ENCODE measurements at places on chromosomes 4 and X.

DNA sequence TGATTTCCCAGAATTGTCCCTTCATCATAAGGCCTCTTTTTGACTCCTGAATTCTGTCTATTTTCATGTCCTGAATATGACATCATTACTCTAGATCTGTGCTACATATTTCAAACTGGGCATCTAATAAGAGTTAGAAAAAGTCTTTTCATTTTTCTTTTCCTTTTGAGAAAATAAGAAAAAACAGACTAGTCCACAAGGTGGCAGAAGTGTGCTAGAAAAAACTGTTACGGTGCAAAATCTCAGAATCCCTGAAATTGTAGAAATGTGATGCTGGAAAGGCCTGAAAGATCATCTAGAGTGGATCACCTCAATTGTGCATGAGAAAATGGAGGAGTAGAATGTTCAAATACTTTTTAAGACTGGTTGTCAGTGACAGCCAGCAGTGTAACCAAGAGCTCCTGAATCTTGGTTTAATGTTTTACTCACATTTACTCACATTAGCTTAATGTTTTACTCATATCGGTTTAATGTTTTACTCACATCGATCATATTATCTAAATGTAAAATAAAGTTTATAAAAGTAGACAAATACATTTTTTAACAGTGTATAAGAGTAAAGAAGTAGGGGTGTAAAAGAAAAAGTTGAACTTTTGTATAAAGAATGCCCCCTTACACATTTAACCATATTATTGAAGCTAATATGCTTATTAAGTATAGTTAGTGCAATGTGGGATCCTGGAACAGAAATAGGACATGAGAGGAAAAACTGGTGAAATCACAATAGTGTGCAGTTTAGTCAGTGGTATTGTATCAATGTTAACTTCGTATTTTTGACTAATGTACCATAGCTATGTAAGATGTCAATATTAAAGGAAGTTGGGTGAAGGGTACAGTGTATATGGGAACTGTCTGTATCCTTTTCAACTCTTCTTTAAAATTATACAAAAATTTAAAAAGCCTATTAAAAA lies 15.2 kb downstream of the ASB11 start:
- DNase-seq = peak; percentile 25

- no peak for DNase-seq
Measured at GRCh38 chr4:98519268-98519977, 139.0 kb downstream of the TSPAN5 start.

DNA sequence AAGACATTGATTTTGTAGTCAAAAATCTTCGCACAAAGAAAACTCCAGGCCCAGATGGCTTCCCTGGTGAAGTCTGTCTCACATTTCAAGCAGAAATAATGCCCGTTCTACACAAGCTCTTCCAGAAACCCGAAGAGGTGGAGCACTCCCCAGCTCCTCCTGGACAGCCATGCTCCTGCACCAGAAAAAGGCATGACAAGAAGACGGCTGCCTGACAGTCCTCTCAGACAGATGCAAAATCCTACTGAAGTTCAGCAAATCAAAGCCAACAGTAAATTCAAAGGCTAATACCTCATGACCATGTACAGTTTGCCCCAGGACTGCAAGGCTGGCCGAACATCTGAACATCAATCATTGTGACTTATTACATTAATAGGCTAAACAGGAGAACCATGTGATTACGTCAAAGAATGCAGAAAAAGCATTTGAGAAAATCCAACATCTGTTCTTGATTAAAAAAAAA lies 30.8 kb upstream of the MXD4 start:
- DNase-seq = no peak

- no peak for DNase-seq
Measured at GRCh38 chr4:45385306-45385705, 659.0 kb upstream of the GNPDA2 start.

DNA sequence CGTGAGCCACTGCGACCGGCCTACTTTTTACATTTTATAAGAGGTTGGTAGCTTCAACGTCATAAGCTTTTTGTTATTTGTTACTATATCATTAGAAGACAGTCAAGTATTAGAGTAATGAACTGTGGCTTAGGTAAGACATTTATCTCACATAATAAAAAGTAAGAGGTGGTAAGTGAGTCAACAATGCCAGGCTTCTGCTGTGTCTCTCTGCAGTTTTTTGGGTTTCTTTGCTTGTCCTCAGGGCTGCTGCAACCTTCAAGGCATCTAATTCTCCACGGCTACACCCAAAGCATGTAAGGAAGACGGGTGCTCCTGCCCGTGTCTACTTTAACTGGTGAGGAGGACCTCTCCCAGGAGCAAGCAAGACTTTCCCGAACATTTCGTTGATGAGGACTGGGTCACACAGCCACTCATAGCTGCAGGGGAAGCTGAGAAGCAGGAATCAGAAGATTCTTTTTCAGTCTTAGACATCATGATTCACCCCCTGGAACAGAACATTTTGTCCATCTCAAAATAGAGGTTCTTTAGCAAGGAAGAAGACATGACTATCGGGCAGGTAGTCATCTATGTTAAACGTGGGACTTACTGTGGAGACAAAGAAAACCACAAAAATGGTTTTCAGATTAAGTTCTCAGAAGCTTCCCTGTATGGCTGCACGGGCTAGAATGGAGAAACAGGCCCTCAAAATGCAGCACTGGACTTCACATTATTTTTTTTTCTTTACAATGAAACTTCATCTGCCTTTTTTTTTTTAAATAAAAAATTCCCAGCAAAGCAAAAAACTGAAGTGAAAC lies 13.0 kb upstream of the RHOH start:
- DNase-seq = peak; percentile 73

- no peak for DNase-seq
Measured at GRCh38 chr4:153705743-153706468, 21.8 kb downstream of the TLR2 start.

Measured in activated CD4-positive, alpha-beta T cell treated with anti-CD3 and anti-CD28 coated beads, Interleukin-10, Interleukin-2, amounts not matched to agents 100 ng/mL and 50 ng/mL, durations not matched to agents 16 hours and 8 hours (primary cell).